ENCODE measurements at places on chromosomes 7 and 10.
A peak's percentile ranks its signal among the peaks of the same experiment; 100 is the strongest.

DNA sequence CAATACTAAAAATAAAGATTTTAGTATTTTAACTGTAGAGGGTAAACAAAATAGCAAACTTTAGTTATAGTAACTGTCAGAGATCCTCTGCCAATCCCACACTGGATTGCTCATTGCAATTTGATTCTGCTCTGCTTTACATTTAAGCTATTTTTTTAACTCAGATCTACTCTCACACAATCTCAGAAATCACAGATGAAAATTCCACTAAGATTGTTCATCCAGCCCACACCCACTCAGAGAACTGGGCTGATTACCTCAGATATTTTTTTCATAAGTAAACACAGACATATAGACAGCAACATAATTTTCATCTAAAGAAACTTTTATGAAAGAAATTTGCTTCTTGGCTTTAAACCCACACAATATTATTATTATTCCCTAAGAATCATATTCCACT lies 7.0 kb downstream of the OSBPL3 start:
- DNase-seq: no peak

GRCh38 chr7:44408596-44408995 lies 81.9 kb downstream of the NUDCD3 start:
- DNase-seq: no peak

GRCh38 chr10:49798275-49798674 lies 36.2 kb upstream of the OGDHL start:
- no peak for DNase-seq

DNA sequence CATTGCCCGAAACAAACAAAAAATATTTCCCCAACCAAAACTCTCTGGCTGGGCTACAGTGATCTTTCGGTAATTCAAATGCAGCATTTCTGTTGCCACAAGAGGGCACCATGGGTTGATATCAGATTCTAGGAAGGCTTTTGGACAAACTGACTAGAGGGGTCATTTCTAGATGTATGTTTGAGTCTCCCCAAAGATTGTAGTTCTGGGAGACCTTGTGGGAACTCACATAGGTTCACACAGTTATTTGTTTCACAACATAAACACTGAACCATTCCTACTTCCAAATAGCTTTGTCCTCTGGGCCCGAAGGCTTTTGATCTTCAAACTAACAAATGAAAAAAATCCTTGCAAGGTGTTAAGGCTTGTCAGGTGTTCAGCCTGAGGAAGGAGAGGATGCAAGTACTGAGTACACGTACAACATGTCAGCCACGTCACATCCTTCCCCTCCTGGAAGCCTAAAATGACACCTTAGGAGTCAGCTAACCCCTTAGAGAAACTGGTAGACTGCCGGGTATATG lies 37.0 kb upstream of the IL15RA start:
- DNase-seq: peak; percentile 79

DNA sequence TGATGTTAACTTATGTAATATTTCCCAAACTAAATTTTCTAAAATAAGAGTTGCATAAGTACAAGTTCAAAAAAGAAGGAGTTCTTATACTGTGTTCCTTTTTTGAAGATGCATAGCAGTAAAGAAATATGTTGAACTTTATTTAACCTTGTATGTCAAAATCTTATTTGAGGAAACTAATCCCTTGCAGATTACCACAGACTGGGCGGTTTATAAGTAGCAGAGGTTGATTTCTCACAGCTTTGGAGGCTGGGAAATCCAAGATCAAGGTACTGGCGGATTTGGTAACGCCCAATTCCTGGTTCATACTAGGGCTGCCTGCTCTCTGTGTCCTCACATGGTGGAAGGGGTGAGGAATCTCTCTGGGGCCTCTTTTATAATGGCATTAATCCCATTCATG lies 68.5 kb downstream of the GNAT3 start:
- no peak for DNase-seq

DNA sequence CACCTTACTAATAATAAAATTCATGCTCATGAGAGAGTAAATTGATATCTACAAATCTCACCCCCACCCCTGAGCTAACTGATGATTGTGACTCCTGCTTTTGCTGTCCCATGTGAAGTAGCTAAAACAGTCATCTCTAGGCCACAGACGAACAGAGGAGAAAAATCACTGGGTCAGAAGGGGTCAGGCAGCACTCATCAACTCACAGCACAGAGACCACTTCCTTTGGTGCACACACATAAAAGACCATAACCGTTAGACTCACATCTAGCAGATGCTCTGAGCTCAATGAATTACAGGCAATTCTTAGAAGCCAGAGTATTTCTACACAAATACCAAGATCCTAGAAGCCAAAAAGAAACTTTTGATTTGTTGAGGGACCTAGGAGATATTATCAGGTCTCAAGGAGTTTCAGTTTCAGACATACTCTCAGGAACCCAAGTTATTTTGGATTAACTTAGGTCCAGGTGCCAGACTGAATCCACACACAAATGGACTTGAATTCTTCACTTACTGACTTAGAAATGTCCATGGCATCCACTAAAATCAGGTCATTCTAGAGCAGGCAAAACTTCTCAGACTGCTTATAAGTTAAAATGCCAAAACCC lies 65.0 kb upstream of the TES start:
- peak; percentile 8 for DNase-seq

- DNase-seq: no peak
Measured at GRCh38 chr10:102090772-102091171, 25.6 kb downstream of the HPS6 start.

DNA sequence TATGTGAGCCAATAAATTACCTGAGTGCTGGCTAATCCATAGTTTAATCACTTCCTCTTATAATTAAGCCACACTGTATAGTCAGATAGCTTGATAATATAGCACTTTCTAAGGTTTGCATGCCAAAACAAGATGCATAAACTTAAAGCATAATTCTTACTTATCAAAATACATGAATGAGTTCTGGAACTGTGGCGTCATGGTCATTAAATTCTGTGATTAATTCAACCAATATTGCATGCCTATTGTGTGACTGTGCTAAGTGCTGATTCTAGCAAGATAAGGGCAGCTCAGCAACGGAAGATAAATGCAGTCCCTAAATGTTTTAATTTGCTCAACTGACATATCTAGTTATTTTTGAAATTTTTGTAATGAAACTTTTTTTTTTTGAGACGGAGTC lies 29.7 kb downstream of the HOXA1 start:
- DNase-seq: no peak

DNA sequence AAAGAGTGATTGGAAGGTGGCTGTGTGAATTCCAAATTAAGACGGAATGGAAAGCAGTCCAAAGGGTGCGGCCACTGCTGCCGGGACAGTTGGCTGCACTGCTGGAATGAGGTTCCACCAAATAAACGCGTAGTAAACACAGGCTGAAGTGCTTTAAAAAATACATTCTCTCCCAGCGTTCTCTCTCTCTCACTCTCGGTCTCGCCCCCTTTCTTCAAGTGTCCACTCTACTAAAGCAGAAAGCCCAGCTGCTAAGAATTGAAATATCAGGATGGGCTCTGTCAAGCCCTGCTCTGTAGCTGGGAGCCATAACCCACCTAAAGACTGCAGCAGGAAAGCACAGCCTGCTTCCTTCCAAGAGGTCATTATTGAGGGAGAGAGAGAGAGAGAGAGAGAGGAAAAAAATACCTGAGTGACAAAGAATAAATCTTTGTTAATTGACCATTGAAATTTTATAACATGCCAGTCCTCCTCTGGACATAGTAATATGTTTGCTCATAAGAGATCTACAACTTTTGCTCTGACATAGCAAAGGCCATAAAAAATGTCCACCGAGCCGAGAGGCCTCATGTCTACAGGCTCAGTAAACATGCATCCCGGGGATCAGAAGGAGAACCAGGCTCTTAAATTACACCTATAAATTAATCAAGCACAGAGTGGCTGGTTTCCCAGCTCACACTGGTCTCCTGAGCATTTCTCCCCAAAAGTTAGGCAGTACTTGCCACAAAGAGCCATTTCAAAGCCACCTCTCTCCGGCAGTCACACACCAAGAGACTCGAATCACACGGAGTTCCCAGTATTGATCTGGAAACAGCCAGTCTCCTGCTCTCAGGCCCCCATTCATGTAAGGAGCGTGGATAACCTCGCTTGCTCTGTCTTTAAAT lies 72.8 kb downstream of the FGFR2 start:
- DNase-seq: no peak

DNA sequence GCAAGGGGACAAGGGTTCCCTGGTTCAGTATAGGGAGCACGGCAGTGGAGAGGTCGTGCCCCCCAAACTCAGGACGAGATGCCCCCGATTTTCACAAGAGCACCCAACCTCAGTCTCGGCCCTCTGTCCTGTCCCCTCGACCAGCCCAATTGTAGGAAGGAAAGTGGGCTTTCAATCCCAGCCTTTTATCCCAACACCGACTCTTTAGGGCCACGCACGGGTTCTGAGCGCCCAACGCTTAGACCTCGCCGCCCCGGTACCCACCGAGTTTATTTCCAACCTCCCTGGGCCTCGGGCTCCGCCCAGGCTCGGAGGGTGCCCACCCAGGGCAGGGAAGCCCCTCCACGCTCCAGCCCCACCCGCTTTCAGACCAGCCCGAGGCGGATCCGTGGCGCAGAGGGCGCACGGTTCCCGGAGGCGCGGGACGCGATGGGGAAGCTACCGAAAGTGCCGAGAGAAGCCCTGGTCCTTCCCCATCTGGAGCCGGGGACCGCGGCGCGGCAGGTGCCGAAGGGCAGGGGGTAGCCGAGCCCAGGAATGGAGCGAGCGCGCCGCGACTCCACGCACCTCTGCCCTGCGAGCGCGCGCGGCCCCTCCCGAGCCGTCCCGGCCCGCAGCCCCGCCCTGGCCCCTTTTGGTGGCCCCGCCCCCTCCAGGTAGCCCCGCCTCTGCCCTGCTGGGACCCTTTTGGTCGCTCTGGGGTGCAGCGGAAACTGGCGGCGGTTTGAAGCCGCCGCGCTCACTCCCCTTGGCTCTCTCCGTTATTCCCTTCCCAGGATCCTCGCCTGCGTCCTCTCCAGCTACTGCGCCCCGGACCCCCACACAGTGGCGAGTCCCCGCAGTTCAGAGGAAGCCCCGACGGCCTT lies 20.4 kb downstream of the GRID2IP start:
- peak; percentile 77 for DNase-seq

- DNase-seq: no peak
Measured at GRCh38 chr7:94449151-94449725, 54.5 kb downstream of the COL1A2 start.
